ENCODE measurements at places on chromosomes 7 and 10.

DNA sequence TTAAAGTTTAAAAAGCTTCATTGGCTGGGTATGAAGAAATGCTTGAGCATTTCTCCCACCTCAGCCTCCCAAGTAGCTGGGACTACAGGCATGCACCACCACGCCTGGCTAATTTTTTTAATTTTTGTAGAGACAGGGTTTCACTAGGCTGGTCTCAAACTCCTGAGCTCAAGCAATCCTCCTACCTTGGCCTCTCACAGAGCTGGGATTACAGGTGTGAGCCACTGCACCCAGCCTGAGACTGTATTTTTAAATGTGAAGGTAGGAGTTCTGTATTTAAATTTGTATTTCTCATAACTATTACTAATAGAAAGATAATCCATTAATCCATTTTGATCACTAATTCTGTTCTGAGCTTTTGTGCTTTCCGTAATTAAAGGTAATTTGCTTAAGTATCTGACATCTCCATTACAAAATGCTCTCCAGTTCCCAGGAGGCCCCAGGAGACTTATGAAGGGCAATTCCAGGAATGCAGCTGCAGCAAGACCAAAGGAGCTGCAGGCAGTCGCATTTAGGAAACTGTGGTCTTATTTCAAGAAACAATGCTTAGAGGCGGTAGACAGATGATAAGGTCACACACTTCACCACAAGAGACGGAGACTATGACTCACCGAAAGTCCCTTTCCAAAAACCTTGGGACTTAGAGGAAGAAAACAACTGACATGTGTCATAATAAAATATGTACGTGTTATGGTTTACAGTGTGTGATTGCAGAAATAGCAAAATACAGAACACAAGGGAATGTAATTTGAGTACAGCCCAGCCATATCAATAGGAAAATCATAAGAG lies 23.3 kb downstream of the YAE1 start:
- DNase-seq, result peak; percentile 98

DNA sequence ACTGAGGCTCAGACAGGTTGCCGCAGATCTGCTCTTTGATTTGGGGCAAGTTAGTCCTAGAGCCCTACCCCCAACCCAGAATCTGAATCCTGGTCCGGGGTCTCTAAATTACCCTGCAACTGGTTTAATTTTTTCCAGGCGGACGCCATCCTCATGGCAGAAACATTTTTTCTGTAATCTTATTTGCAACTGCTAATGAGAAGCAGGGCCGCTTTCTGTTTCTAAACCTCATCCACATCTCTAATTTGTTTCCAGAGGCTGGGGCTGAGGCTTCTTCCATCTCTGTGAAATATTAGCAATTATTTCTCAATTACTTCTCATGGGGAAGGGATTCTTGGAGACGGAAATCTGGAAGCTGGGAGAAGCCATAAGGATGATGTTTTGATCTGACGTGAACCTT lies 261.6 kb downstream of the RPS24 start:
- DNase-seq, result no peak

DNA sequence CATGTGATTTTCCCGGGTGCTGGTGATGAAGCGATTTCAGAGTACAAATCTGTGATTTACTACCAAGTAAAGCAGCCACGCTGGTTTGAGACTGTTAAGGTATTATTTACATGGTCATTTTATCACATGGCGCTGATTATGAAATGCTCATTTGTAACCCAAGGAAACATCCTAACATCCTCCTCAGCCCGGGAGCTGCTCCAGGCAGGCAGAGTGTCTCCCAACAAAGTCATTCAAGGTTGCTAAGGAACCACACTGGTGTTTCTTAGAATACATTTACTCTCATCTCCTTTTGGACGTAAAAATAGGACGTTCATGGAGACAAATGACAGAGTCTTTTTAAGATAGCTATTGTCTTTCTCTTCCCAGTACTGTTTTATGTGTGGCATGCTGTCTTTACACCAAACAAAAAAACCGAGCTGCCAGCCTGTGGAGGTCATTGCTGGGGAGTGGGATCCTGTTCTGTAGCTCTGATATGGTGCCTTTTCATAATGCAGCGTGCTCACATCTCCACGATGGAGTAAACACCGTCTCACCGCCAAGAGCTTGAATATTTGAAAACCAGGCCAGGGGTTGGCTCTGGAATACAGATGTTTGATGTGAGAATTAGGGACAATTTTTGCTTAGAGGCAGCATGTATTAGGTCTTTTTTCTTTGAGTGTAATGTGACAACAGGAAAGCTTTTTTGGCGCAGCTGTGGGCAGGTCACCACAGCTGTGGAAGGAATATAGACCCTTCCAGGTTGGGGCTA lies 119.6 kb downstream of the DOCK1 start:
- DNase-seq, result no peak

- DNase-seq, result peak; percentile 87
Observed at GRCh38 chr10:13839430-13839990, 252.7 kb downstream of the PRPF18 start.

- DNase-seq, result no peak
Observed at GRCh38 chr7:41969561-41970105, 266.7 kb upstream of the INHBA start.

- DNase-seq, result no peak
Observed at GRCh38 chr7:94540428-94540827, 30.8 kb downstream of the CASD1 start.

- DNase-seq, result no peak
Observed at GRCh38 chr10:61153771-61154170, 209.8 kb upstream of the RHOBTB1 start.

- no peak for DNase-seq
Observed at GRCh38 chr10:123781324-123781900, 110.2 kb downstream of the CPXM2 start.

GRCh38 chr7:117110480-117111315 lies 157.4 kb downstream of the ST7 start:
- no peak for DNase-seq

DNA sequence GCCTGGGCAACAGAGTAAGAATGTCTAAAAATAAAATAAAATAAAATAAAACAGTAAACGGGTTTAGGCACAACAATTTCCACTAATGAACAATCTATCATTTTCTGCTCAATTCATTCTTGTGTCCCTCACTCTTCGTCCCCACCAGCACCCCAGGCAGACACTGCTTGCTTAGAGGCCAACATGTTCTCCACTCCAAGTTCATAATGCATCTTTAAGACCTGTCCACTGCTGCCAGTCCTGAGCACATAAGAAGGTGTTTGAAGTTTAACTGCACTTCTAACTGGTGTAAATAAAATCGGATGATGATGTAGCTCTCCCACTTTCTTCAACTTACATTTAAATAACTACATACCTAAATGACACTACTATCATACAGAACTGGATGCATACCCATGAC lies 13.2 kb downstream of the PDLIM1 start:
- DNase-seq, result no peak

DNA sequence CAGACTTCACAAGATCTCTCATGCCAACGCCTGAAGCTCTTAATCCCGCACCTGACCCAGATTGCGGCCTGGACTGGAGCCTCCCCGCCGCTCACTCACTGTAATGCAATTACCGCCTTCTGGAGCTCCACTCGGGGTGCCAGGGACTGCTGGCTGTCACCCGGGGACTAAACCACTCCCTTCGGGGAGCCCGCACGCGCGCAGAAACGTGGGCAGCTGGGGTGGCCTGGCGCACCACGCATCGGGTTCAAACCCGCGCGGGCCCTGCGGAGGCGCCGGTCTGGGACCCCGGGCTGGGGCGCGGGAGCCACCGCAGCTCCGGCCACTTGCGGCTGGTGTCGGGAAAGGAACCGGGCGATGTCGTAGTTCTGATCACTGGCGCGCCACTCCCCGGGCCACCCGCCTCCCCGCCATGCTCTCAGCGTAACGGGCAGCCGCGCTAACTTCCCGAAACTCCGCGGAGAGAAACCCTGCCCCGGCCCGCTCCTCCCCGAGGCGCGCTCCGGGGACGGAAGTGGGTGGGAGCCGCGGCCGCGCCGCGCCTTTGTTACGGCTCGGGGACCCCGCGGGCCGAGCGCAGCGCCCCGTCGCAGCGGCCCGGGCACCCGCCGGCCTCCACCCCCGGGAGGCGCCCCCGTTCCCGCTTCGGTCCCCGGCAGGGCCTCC lies 100.3 kb upstream of the SVIL start:
- DNase-seq, result peak; percentile 66

- DNase-seq, result no peak
Observed at GRCh38 chr10:77919713-77920108, 6.8 kb downstream of the DLG5 start.

- DNase-seq, result no peak
Observed at GRCh38 chr7:21915140-21915539, 30.6 kb downstream of the CDCA7L start.

All from mesendoderm (in vitro differentiated cells).